ENCODE measurements at places on chromosomes 1 and 21.

GRCh38 chr1:3711381-3711779 is 40.9 kb upstream of the CCDC27 start:
- no peak for DNase-seq

DNA sequence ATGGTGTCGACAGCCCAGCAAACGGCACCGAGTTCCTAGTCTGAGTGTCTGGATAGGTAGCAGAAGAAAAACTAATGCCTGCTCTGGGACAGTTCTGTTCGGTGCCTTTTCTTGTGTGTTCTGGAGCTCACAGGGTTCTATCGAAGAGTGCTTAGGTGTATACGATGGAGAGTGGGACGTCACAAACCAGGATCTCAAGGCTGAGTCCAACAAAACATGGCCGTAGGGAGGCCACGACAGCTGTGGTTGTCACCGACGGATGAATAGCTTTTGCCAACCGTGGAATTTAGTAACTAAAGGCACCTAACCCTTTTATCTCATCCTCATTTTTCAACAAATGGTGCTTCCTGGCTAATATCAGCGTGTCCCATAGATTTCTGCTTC is 635 bp upstream of the SYNJ1 start:
- peak; percentile 22 for DNase-seq

GRCh38 chr21:19523746-19524145 is 1120.2 kb upstream of the TMPRSS15 start:
- no peak for DNase-seq

GRCh38 chr1:193054169-193054675 is 4.9 kb downstream of the UCHL5 start:
- no peak for DNase-seq

DNA sequence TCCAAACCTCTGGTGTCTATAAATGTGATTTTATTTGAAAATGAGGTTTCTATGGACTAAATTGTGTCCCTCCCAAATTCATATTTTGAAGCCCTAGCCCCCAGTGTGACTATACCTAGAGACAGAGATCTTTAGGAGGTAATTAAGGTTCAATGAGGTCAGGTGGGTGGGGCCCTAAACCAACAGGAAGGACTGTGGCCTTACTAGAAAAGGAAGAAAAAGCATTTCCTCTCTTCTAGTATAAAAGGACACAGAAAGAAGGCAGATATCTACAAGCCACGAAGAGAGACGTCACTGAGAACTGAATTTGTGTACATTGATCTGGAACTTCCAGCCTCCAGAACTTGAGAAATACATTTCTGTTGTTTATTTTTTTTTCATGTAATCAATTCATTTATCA is 123.1 kb upstream of the RUNX1 start:
- DNase-seq: no peak
